GM12891 (cell line): ENCODE measurements at places on chromosomes 6 and 20.

- DNase-seq, result no peak
Observed at GRCh38 chr20:61596687-61597330, 344.7 kb downstream of the CDH4 start.

GRCh38 chr6:119234457-119234856 lies 115.1 kb downstream of the MAN1A1 start:
- DNase-seq, result no peak

- DNase-seq, result no peak
Observed at GRCh38 chr6:158684311-158684710, 34.5 kb downstream of the SYTL3 start.

DNA sequence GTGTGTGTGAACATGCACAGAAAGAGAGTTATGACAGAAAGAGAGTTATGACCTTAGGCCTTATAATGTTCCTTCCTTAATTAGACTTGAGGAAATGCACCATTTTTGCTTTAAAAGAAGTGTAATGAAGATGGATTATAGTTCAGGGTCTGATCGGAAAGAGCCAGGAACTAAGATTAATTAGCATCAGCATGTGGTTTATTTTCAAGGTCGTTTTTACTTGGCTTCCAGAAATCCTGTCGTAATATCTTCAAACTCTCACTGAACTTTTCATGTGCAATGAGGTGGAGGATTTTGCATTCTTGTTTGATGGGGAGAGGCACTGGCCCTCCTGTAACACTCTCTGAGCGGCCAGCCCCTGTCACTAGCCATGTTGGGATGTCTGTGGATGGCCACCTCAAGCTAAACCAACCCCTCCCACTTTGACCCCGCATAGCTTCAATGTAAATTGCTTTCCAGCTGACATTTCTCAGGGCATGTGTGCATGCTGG lies 116.8 kb downstream of the CDC5L start:
- no peak for DNase-seq

- DNase-seq, result no peak
Observed at GRCh38 chr20:54184071-54184470, 10.3 kb upstream of the CYP24A1 start.

GRCh38 chr6:45922728-45923351 lies 92.8 kb downstream of the CLIC5 start:
- DNase-seq, result no peak

- DNase-seq, result no peak
Observed at GRCh38 chr6:114030767-114031166, 59.8 kb upstream of the HDAC2 start.

GRCh38 chr6:14965424-14966075 lies 280.3 kb upstream of the JARID2 start:
- DNase-seq, result no peak

DNA sequence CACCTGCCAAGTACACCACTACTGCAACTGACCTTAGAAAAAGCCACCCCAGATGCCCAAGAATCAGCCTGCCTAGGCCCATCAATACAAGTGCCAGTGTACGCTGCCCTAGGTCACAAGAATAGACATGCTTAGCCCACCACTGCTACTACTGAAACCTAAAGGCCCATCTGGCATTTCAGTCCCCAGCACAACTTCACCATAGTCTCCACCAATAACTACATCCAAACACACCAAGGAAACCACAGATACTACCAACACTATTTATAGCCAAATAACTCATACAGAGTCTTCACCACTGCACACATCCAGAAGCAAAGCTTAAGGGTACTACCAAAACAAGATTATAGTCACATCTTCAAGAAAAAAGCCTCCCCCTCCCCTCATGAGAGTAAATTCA lies 28.2 kb downstream of the TREML4 start:
- peak; percentile 15 for DNase-seq

- DNase-seq, result no peak
Observed at GRCh38 chr20:1269850-1270249, 3.8 kb downstream of the SNPH start.

DNA sequence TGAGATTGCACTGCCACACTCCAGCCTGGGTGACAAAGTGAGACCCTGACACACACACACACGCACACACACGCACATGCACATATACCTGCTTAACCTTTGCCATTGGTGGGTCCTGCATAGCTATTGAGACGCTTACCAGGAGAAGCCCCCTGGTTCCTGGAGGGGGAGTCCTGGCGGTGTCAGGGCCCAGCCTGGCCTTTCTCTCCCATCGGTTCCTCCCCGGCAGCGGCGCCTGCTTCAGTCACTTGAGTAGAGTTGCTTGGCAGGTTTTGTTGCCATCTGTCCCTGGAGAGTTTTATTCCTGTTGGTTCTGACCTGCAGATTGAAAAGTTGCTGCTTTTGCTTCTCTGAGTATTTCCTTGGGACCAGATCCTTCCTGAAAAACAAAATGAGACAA lies 20.6 kb upstream of the FAM209A start:
- DNase-seq, result no peak

DNA sequence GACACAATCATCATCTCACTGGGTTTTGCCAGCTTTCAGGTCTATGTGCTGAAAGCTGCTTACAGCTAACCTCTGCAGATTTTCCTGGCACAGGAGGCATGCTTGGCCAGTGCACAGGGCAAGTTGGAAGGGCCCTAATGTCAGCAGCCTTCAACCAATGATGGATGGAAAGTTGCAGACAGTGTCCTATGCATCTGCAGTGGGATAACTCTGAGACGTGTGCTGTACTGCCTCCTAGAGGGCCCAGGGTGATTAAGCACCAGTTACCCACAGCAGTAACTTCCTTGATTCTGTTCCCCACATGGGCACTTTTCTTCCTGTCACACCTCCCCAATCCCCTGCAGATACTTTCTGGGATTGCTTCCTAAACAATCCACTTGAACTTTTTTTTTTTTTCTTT lies 38.6 kb downstream of the OVOL2 start:
- peak; percentile 47 for DNase-seq

DNA sequence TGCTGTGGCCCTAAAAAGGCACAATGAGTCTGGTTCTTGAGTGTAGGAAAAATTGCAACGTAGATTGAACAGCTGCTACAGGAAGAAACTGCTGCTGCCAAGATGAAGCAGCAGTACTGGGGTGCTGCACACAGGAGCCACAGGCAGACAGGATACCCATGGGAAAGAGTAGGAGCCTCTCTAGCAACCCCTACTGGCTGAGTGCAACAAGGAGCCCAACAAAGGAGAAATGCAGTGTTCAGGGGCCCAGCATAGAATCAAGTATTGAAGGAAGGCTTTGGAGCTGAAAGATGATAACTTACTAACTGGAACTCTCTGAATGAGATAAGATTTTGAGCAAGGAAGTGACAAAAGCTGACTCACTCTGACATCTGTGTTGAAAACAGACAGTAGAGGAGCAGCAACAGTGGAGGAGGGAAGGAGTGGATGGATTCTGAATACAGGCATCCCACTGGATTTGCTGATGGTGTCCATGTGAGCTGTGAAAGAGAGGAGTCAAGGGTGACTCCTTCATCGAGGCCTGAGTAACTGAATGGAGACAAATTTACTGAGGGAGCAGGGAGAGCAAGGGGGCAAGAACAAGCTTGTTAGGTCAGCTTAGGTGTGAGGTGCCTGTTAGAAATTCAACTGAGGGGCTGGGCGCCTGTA lies 534.7 kb upstream of the JARID2 start:
- no peak for DNase-seq

DNA sequence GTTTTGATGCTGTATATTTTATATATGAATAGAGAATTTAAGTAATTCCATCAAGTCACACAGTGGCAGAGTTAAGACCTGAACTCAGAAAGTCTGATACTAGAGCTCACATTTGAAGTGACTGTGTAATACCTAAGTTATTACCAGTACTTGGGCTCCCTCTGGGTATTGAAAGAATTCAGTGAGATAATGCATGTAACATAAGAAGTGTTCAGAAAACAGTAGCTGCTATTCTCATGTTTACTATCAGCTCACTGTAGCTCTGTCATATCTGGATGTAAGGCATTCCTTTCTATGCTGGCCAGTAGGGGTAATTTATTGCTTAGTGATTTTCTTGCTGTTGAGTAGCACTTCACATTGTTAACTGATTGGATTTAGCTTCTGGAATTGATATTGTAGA lies 44.6 kb downstream of the NKX2-4 start:
- DNase-seq, result no peak

DNA sequence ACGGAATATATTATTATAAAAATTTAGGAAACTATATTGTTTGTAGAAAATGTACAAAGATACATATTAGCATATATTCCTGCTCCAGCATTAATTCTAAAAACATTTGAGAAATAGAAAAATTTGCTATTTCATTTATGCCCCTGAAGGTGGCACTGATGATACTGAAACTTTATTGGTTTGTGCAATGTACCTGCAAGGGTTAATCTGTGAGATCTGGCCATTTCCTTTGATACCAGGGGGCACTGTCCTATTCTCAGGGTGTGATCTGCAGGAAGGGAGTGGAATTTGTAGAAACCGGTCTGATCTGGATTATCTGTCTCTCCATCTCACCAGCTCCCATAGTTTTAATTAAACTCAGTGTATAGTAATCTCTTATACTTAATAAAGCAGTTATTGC lies 625.1 kb upstream of the IMPG1 start:
- no peak for DNase-seq

DNA sequence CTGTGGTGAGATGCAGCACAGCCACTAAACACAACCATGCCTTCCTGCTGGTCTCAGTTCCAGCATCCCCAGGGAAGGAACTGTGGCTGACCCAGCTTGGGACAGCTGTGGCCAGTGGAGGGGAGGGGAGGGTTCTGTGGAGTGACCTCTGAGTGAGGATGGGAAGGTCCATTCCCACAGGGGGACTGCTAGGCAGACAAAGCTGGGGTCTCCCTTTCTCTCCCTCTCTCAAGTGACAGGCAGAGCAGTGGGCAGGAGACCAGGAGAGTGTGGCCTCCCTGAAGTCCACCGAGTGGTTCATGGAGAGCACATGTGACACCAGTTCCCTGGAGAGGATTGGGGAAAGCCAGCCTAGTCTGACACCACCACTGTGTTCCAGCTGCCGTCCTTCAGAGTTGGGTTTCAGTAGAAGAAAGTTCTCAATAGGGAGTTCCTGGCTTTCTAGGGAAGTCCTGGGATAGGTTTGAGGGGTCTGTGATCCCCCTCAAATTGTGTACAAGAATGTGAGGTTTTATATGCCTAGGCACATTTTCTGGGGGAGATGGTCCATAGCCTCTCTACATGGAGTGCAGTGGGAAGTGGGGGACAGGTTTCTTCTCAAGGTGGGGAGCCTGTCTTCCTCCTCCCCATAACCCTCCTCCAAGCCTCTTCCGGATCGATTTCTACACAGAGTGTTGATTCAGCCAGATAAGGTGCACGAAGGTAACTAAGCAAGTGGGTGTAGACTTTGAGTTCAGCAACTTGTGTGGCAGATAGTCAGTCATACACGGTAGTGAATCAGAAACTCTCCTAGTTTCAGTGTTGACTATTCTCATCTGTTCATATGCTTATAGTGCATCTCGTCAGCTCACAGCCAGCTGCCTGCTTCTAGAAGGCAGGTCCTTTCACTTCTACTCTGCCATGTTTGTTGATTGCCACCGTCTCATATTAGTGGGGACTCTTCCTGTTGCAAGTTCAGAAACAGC lies 18.9 kb downstream of the MANBAL start:
- DNase-seq, result peak; percentile 62

- no peak for DNase-seq
Observed at GRCh38 chr20:13341737-13342393, 120.8 kb downstream of the ISM1 start.

GRCh38 chr20:24960302-24960801 lies 11.3 kb downstream of the CST7 start:
- no peak for DNase-seq

GRCh38 chr20:2399390-2399789 lies 18.7 kb downstream of the TGM6 start:
- DNase-seq, result no peak

- no peak for DNase-seq
Observed at GRCh38 chr6:81727876-81728517, 24.5 kb downstream of the TENT5A start.

- DNase-seq, result no peak
Observed at GRCh38 chr20:48471176-48471575, 356.6 kb downstream of the PREX1 start.

GRCh38 chr6:85390105-85390728 lies 59.7 kb upstream of the NT5E start:
- no peak for DNase-seq

DNA sequence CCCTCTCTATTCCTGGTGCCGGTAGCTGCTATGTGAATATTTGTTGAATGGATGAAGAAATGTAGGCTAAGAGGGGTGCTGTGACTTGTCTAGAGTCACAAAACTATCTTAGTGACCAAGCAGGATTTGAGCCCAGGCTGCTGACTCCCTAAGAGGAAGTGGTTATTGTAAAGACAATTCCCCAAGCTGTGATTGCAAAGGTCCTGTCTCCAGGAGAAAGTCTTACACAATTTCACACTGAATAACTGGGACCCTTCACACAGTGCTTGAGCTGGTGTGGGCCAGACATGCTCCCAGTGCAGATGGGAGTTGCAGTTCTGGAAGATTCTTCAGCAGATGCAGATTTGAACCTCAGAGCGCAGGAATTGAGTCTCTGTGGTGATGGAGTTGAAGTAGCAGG lies 38.1 kb downstream of the IYD start:
- DNase-seq, result no peak

- no peak for DNase-seq
Observed at GRCh38 chr20:41507436-41507835, 110.7 kb downstream of the CHD6 start.

- no peak for DNase-seq
Observed at GRCh38 chr20:11853359-11853758, 64.3 kb upstream of the BTBD3 start.

GRCh38 chr20:8853805-8854338 lies 215.0 kb upstream of the PLCB4 start:
- DNase-seq, result peak; percentile 27

- DNase-seq, result no peak
Observed at GRCh38 chr20:49866051-49866450, 49.3 kb downstream of the SPATA2 start.

DNA sequence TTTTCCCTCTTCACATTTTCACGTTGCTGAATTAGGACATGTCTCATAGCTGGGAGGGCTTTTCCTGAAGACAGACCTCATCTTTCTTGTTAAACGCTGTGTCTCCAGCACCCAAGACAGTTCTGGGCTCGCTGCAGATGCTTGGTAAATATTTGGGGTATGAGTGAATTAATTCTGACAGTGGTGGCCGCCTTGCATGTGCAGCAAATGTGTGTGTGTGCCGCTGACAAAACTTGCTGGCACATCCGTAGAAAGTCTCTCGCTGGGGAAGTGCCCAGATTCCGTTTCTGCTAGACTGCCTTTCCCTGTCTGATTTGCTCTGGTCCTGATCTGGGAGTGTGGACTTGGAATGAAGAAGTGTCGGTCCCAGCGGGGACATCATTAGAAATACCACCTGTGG lies 48.2 kb upstream of the ZNFX1 start:
- DNase-seq, result no peak

GRCh38 chr6:134819863-134820800 lies 129.8 kb downstream of the ALDH8A1 start:
- no peak for DNase-seq

GRCh38 chr20:420721-421574 lies 12.8 kb downstream of the RBCK1 start:
- peak; percentile 65 for DNase-seq
